ENCODE measurements at places on chromosomes 3 and 15. TPM values are rescaled to one million over a fixed set of nuclear protein-coding genes. Genes with fewer than 3 reads are reported as not detected.

- no peak for DNase-seq
Measured at GRCh38 chr15:26148156-26148860, 285.2 kb upstream of the ATP10A start.

- no peak for DNase-seq
Measured at GRCh38 chr3:63992516-63993209, 30.6 kb downstream of the PSMD6 start.

The C15orf62 gene
- under 0.01 TPM for total RNA-seq

- no peak for DNase-seq
Measured at GRCh38 chr3:54003136-54003535, 111.5 kb upstream of the SELENOK start.

DNA sequence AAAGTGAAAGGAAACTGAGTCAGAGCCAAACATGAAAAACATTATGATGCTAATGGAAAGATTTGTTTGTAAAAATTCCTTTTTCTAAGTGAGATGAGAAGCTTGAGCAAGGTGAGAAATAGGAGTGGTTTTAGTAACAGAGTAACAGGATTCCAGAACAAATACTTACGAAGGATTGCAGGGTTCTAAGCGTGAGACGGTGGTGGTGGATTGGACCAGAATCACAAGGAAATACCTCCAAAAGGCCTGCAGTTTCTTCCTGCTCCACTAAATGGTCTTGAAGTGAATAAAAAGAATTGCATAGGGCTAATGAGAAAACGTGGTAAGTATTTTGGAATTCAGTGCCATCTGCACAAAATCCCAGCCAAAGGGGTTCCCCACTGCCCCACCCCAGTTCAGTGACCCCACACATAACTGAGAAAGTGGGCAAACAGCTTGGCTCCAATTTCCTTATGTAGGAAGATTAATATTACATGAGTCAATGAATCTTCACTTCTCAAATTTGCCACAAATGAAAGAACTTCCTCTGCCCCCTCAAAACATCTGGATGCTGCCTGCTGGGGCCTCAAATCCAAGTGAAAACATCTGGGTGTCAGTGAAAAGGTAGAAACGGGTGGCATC, 283.8 kb upstream of the NR2F2 start:
- DNase-seq = no peak

The CPN2 gene
- total RNA-seq = not detected

GRCh38 chr3:151879037-151879436, 5.6 kb downstream of the SUCNR1 start:
- DNase-seq = peak; percentile 56

The AMOTL2 gene
- total RNA-seq = 162 TPM

DNA sequence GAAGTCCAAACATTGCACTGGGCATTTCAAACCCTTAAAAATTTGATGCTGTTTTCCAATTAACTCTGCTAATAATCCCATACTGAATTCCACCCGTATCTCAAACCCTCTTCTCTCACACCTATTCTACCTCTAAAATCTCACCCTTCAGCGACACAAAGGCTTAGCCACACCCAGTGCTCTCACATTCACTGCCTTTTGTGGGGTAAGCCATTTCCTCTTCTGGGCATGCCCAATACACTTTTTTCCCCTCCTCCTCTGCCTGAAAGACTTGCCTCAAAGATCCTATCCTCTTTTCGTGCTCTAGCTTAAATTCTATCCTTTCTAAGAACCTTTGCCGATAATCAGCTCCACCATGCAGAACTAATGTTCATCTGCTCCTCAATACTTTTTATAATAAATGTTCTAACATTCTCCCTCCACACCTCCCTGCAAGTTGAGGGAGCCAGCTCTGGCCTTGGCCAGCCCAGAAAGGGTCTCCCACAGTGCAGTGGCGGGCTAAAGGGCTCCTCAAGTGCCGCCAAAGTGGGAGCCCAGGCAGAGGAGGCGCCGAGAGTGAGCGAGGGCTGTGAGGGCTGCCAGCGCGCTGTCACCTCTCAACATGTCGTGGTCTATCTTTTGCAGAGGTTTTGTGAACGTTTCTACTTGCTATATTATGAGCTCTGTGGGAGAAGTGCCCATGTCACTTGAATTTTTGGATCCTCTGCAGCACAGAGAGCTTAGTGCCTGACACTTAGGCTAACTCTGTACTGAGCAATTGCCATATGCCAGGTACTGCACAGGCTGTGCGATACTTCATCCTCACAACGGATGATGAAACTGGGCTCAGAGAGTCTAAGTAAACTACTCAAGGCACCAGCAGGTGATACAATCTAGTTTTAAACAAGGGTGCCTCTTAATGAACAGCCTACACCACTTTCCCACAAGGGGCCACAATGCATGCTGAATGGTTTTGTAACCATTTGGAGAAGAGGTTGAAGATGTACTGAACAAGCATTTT, 53.6 kb upstream of the BCL6 start:
- no peak for DNase-seq

Data from IMR-90 (cell line).